ENCODE measurements at places on chromosomes 7 and 10. TPM values are rescaled to one million over a fixed set of nuclear protein-coding genes. Genes with fewer than 3 reads are reported as not detected.

FAM25A gene
- not detected for total RNA-seq

RNF32 gene
- 0.38 TPM for total RNA-seq

TSPAN13 gene
- total RNA-seq, result 14.8 TPM

PRTFDC1 gene
- total RNA-seq, result 6.5 TPM

CYP17A1 gene
- total RNA-seq, result not detected

GRCh38 chr7:107838816-107839565 lies 36.0 kb upstream of the SLC26A3 start:
- no peak for DNase-seq

DNA sequence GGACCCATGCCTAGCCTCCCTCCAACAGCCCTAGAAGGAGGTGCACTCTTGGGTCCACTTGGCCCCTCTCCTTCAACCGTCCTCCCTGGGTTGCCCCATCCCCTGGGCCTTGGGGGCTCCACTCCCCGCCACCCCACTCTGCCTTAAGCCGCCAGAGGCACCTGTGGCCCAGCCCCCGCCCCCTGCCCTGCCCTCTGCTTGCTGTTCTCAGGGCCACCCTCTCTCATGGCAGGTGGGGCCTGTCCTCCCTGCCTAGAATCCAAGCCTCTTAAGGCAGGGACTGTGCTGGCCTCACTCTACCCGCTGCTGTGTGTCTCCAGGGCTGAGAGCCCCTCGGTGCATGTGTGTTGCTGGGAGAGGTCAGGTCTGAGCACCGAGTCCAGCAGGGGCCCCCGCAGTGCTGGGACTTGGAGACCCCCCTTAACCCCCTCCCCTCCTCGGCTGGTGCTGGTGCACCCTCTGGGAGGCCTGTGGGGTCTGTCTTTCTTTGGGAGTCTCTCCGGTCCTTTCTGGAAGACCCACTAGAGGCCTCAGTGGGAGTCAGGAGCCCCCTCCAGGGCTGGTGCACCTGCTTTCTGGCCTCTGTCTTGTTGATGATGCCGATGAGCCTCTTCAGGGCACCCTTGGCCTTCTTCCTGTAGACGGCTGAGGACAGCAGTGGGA lies 43.8 kb downstream of the CFAP46 start:
- DNase-seq, result peak; percentile 42

GRCh38 chr7:94888551-94888950 lies 18.8 kb upstream of the PPP1R9A start:
- no peak for DNase-seq

- no peak for DNase-seq
Observed at GRCh38 chr7:40676221-40676620, 541.4 kb downstream of the SUGCT start.

DNA sequence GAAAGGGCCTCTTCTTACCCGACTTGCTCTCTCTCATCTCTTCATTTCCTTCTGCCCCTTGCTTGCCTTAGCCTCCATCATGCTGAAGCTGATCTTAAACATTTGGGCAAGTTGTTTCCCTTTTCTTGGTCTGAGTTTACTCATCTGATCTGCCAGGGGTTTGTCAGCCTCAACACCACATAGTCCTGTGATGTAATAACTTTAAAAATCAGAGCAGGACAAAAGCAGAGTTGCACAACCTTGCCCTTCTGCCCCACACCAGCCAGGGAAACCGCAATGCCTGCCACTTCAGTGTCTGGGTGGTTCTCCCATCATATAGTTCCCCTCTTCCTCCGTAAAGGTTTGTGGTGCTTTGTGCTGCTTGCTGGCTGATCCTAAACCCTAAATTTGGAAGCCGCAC lies 9.9 kb upstream of the LIPM start:
- peak; percentile 59 for DNase-seq

DNA sequence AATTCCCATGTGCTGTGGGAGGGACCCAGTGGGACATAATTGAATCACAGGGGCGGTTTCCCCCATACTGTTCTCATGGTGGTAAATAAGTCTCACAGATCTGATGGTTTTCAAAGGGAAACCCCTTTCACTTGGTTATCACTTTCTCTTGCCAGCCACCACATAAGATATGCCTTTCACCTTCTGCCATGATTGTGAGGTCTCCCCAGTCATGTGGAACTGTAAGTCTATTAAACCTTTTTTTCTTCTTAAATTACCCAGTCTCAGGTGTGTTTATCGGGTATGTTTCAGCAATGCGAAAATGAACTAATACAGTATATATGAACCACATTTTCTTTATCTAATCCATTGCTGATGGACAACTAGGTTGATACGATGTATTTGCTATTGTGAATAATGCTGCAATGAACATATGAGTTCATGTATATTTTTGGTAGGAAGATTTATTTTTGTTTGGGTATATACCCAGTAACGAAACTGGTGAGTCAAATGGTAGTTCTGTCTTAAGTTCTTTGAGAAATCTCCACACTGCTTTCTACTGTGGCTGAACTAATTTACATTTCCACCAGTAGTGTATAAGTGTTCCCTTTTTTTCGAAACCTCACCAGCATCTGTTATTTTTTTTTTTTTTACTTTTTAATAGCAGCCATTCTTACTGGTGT lies 70.0 kb upstream of the HGF start:
- DNase-seq, result no peak

GRCh38 chr7:25893436-25893835 lies 258.6 kb upstream of the NFE2L3 start:
- DNase-seq, result no peak

DNA sequence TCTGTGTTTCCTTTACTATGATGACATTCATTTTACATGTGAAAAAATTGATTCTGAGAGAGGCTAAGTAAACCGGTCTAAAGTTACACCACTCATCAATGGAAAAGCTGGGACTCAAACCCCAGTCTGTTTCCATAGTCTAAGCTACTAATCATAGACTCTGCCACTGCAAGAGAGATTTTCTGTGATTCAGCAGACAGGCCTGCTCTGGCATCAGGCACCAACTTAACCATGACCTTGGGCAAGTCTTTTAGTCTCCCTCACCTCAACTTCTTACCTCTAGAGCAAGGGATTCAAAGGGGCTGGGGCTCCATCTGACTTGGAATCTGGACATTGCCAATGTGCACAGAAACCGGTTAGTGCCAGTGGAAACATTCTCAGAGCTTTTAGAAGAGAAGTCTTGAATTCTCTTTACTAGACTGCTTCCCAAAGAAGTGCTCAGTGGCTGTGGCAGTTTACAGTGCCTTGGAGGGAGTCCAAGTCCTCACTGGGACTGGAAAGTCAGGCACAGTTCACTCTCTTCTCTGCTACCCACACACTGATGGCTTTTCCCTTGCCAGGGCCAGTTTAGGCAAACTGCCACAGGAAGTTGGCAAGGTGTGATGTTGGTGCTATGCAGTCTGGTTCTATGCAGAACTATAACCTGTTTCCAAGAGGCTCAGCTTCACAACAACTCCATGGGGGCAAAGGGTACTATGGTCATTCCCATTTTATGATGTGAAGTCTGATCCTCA lies 4.5 kb upstream of the BLNK start:
- peak; percentile 65 for DNase-seq

- DNase-seq, result no peak
Observed at GRCh38 chr7:17535776-17536175, 237.3 kb downstream of the AHR start.

All from Right ventricle myocardium superior (tissue), 1 donor.